Prostate gland (tissue), 2 donors: ENCODE measurements at places on chromosomes 5 and 9. TPM values are rescaled to one million over a fixed set of nuclear protein-coding genes. Genes with fewer than 3 reads are reported as not detected.

DNA sequence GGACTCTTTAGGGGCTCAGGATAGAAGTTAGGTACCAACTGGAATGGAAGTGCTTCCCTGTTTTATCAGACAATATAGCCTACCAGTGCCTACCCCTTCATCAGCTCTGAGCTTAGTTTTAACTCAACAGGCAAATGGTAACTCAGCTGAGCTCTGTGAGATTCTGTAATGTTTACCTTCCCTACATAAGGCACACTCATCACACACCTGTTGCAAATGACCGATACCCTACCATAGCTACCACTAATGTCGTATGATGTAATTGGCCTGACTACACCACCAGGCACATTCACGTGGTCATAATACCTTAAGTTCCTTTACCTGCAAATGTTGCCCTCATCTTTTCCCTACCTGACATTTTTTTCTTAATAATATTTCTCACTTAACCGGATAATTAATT, 254.8 kb downstream of the ADGRV1 start:
- no peak for DNase-seq

Gene CCDC192
- not detected for total RNA-seq

Gene SPINK13
- total RNA-seq, result not detected

DNA sequence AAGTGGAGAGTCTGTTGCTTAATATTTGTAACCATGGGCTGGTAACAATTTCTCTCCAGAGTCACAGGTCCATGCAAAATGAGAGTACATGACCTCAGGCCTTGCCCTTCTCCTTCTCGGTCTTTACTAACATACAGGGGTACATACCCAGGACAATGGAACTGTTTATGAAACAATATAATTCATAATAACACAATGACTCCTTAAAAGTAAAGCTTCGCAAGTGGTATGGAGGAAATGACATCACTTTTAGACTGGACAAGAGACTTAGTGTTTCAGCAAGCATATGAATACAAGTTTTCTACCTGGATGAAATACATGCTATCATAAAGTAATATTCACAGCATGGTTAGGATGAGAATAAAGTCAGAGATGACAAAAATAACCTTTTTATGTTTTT, 386.6 kb downstream of the PLK2 start:
- no peak for DNase-seq

Gene PCDHAC2
- 11.6 TPM for total RNA-seq

- DNase-seq, result no peak
These were observed 894.9 kb upstream of the CTNND2 start for GRCh38 chr5:12799165-12799564.
